ENCODE measurements at places on chromosomes 3 and 15.

DNA sequence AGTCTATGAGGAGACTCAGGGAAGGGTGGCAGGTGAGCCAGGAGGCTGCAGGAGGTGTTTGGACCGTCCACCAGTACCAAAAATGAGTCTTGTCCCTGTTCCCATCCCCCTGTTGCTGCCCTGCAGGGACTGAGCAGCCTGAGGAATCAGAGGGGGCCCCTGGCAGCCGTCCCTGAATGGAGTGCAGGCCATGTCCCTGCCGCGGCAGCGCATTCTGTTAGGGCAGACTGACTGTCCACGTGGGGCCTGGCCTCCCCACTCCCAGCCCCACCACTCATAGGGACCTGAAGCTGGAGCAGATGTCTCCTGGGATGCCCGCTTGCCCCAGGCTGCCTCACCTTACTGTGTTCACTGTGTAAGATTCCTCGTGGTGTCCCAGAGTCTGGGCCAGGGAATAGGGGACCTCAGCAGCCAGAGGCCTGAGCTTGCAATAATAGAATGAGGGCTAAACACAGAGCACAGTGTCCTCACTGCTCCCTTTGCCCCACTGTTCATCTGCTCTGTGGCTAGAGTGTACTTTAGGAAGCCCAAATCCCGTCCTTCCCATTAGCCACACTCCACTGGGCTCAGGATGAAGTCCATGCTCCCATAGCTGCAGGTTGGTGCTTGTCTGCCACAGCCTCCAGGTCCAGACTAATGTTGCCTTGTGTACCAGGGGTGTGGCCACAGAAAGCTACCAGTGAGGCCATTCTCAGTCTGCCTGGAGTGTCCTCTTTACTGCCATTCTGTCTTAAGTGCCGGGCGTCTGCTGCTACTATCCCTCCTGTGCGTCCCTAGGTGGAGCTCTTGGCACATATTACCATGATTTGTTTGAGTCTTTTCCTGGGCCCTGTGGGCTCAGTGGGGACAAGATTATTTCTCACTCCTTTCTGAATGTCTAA lies 63.2 kb downstream of the HCN4 start:
- no peak for DNase-seq

- no peak for DNase-seq
Observed at GRCh38 chr15:36458411-36458810, 121.0 kb upstream of the CDIN1 start.

- no peak for DNase-seq
Observed at GRCh38 chr3:32009101-32009500, 27.6 kb downstream of the ZNF860 start.

- no peak for DNase-seq
Observed at GRCh38 chr15:39801641-39802309, 19.1 kb upstream of the FSIP1 start.

- DNase-seq = no peak
Observed at GRCh38 chr15:81225161-81225671, 28.5 kb downstream of the IL16 start.

DNA sequence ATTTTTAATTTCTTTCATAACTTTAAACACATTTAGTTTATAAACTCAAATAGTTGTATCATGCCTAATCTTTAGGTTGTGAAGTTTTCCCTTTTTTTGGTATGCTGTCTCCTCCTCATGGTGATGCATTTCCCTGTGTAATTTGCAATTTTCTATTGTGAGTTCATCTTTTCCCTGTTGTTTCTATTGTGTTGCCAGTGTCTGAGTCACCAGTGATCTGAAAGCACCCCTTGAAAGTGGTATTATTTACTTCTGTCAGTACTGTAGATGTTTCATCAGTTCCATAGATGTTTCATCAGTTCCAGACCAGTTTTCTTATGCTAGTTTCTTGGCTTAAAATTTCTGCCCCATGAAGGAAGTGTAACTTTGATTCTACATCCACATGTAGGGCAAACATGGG lies 80.6 kb downstream of the OXSM start:
- no peak for DNase-seq

DNA sequence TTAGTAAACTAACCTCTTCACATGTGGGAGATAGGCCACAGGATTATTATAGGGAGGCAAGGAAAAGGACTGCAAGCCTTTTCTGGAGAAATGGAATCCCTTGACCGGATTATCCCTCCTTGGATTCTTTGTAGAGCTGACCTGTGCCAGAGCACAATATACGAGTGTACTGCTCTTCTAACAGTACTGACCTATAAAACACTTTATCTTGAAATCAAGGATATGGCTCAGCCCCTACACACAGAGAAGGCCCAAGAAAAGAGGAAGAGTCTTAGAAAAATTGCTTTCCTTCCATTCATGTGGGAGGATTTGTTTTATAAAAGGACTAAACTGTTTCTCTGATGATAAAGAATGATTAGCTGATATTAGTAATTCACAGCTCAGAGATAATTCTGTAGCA lies 42.2 kb downstream of the DMXL2 start:
- DNase-seq = no peak

- DNase-seq = no peak
Observed at GRCh38 chr3:14343338-14344112, 58.9 kb upstream of the SLC6A6 start.

GRCh38 chr3:177905173-177906125 lies 630.8 kb upstream of the KCNMB2 start:
- DNase-seq = no peak

DNA sequence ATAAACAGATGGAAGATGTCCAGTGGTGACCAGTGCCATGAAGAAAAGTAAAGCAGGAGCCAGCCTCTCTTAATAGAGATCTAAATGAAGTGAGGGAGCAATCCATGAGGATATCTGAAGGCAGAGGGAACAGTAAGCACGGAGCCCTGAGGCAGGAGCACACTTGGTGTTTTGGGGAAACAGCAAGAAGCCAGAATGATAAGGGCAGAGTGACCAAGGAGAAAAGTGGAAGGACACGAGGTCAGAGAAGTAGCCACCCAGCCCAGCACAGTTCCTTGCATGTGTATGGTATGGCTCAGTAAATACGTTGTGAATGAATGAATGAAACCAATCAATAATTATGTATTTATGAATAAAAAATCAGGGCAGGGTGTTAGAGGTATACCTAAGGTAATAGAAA lies 11.6 kb downstream of the KLHL18 start:
- DNase-seq = no peak

DNA sequence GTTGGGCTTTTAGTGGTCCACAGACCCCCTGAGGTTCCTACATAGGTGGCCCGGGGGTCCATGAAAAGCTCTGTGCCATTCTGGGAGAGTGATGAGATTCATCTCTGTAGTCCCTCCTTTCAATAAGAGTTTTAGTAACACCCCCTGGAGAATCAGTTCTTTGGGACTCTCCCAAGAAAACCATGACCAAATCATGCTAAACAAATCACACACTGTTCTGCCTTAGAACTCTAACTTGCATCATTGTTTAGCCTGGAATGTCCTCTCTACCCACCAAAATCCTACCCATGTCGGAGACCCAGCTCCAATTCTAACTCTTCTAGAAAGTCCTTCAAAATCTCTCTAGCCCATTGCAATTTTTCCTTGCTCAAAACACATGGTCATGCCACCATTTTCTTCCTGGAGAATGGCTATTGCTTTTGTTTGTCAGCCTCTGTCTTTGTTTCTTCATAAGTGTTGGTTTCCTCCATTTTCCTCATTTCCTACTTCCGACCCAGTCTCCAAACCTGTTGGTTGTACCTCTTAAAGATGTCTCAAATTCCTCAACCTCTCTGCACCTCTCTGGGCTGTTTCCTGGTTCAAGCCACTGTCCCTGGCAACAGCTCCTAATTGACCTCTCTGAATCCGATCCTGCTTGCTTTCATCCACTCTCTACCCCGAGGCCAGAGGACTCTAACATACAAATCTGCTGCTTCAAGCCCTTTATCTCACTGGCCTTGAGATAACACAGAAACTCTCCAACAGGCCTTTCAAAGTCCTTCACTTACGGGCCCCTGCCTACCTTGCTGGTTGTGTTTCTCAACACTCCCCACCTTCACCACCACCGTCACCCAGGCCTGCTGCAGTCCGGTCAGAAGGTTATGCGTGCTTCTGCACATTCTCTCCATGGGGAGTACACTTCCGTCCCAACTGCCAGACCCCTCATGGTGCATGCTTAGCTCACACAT lies 23.7 kb downstream of the CYP19A1 start:
- no peak for DNase-seq

DNA sequence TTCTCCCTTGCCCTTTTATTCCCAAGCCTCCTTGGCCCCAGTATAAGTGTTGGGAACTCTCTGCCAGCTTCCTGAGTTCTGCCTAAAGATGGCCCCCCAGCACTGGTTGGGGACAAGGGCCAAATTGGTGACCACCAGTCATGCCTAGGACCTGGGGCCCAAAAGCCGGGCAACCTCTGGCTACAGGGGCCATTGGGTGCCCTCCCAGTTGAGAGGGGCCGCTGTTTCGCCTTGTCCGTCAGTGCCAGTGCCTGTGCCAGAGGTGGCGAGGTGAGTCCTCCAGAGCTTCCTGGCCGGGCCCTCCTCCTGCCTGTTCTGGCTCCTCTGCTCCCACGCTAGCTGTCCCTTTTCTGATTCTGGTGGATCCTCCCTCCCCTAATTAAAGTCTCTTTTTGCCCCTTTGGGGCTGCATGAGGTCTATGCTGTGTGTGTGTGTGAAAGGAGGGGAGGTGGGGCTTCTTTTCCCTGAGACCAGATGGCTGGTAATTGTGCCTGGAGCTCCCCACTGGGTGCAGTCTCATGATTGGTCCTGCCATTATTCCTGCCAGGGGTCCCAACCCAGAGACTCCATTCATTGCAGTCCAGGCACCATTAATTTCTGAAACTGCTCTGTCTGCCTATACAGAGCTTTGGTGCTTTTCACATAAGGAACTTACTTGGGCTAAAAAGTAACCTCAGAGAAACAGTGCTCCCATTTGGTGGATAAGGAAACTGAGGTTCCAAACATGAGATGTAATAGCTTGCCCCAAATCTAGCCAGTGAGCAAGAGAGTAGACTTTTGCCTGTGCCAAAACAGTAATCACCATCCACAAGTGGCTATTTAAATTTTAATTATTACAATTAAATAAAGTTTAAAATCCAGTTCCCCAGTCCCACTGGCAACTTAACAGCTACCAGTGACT lies 3.1 kb upstream of the TTLL3 start:
- DNase-seq = no peak

- DNase-seq = no peak
Observed at GRCh38 chr15:64844576-64845145, 2.9 kb downstream of the PLEKHO2 start.

GRCh38 chr15:70356919-70357318 lies 259.2 kb upstream of the TLE3 start:
- no peak for DNase-seq

GRCh38 chr3:90007778-90008499 lies 900.5 kb downstream of the EPHA3 start:
- no peak for DNase-seq

- DNase-seq = no peak
Observed at GRCh38 chr3:121998030-121998580, 23.9 kb downstream of the ILDR1 start.

DNA sequence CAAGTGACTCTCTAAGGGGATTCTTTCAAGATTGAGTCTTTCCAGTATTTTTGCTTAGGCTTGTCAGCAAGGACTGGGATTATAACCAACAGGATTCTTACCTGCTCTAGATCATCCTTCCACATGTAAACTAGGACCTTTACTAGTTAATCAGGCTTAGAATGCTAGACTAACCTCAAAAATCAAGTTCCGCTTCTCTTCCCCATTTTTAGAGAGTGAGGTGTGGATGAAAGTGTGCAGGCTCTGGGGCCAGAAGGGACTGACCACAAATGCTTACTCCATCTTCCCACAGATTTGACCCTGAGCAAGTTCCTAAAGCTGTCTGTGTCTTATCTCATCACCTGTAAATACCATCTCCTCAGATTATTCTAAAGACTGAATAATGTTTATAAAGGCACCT lies 89.5 kb upstream of the IL12A start:
- DNase-seq = no peak

- no peak for DNase-seq
Observed at GRCh38 chr15:59491062-59491461, 53.1 kb downstream of the FAM81A start.

DNA sequence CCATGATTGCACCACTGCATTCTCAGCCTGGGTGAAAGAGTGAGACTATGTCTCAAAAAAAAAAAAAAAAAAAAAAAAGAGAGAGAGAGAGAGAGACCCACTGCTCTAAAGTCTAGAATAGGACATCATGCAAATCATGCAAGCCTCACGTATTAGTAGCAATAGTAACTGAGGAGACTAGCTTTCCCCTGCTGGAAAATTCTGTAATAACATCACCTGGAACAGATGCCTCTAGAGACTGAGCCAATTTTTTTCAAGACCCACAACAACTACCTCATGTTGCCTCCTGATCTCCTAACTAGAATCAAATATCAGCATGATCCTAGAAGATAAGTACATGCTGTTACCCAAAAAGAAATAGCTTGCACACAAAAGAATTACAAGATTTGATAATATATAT lies 461.9 kb downstream of the AGBL1 start:
- no peak for DNase-seq

GRCh38 chr3:59081071-59081470 lies 31.2 kb upstream of the CFAP20DC start:
- no peak for DNase-seq

- DNase-seq = no peak
Observed at GRCh38 chr3:102791641-102792589, 357.1 kb downstream of the ZPLD1 start.

GRCh38 chr3:9690451-9691450 lies 12.9 kb upstream of the CPNE9 start:
- no peak for DNase-seq

GRCh38 chr15:60844511-60845174 lies 365.7 kb upstream of the ICE2 start:
- DNase-seq = peak; percentile 68

- no peak for DNase-seq
Observed at GRCh38 chr3:185823078-185824044, 1.5 kb downstream of the IGF2BP2 start.

GRCh38 chr3:30941342-30941741 lies 46.9 kb upstream of the GADL1 start:
- DNase-seq = no peak

- DNase-seq = no peak
Observed at GRCh38 chr15:33313491-33313890, 2.7 kb downstream of the RYR3 start.

DNA sequence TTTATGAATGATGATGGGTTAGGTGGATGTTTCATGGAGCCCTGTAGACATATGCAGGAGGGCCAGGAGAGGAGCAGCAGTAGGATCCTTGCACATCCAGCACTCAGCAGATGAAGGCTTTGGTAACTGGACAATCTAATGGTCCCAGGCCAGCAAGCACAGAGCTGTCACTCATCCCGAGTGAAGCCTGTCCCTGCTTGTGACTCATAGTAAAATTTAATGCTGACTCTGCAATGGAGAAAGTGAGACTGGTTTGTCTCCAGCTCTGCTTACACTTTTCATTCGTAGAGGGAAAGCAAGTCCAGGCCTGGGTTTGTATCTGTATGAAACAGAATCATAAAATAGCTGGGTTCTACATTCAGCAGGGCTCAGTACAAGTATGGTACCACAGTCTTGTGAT lies 131.7 kb downstream of the DTWD1 start:
- DNase-seq = no peak

DNA sequence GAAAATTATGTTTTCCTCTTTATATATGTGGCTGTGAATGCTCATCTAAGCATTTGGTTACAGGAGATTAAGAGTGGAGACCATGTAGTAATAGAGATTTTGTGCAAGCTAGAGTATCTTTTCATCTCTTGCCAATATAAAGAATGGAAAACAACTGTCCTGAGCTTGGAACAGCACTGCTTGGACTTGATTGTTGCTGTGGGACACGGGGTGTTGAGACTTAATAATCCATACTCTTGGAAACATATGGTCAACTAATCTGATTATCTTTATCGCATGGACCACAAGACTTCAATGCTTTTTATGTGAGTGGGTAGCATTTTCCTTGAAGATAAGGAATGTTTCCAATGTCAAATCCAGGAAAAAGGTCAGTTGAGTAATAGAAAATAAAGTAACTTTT lies 806.3 kb downstream of the DIPK2A start:
- DNase-seq = no peak

GRCh38 chr3:65888196-65888595 lies 150.5 kb downstream of the MAGI1 start:
- DNase-seq = no peak

All from naive thymus-derived CD8-positive, alpha-beta T cell (primary cell).